ENCODE measurements at places on chromosomes 7 and 10.

GRCh38 chr7:1704811-1705738, 35.0 kb downstream of the ELFN1 start:
- DNase-seq = no peak

DNA sequence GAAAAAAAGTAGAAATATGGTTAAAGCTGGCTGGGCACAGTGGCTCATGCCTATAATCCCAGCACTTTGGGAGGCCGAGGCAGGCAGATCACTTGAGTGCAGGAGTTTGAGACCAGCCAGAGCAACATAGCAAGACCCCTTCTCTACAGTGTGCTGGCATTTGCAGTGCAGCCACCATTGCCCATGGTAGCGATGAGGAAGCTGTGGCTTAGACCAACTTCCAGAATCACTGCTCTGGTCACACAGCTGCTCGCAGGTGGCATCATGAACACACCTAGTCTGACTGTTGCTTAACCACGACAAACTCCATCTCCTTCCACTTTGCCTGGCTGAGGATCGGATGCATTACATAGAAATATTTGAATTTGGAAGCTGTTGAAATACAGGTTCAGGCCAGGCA, 137.1 kb downstream of the CUX1 start:
- no peak for DNase-seq

GRCh38 chr7:138753610-138754009, 44.2 kb upstream of the TMEM213 start:
- no peak for DNase-seq

- no peak for DNase-seq
Measured at GRCh38 chr10:43069579-43069978, 7.3 kb upstream of the RET start.

GRCh38 chr7:13560441-13560840, 429.0 kb downstream of the ETV1 start:
- no peak for DNase-seq

DNA sequence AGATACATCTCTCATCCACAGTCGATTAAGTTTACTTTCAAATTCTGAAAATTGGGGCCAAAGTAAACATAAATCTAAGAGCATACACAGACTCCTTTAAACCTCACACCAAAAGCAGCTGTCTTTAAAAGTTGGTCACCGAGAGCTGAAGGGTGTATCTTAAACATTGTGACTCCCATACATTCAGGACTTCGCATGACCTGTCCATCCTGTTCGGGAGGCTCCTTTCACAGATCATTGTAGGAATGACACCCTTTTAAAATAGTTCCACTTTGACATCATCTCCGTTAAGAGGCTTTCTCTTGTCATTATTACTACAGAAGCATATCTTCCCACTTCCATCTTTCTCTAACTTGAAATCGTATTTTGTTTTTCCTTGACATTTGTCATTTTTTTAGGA, 440.0 kb downstream of the DNAJB9 start:
- DNase-seq = no peak

GRCh38 chr7:2941216-2941859, 97.2 kb upstream of the GNA12 start:
- DNase-seq = no peak

GRCh38 chr10:103198648-103199047, 5.6 kb upstream of the NT5C2 start:
- DNase-seq = no peak

DNA sequence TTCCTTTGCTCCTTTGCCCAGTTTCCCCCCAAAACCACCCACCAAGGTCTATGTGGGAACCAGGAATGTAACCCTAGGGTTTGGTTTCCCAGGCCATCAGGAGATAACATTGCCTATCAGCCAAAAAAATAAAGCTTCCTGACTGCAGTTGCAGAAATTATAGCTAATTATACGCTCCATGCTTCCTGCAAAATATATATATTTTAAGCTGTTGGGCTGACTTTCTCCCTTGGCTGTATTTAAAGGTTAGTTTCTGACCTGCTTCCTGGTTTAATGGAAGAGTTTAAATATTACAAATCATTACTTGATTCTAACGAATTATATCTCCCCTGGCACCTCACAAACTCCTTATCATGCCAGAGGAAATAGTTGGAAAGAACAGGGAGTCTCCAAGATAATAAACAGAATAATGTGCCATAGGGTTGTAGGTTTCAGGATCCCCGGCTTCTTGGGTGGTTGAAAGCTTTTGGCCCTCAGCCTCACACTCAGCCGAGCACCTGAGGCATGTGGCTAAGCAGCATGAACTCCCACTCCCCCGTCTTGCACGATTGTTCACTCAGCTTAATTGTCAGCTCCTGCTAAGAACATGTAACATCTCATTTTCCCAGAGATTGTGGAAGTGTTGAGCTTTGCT, 79.9 kb downstream of the FZD1 start:
- no peak for DNase-seq

DNA sequence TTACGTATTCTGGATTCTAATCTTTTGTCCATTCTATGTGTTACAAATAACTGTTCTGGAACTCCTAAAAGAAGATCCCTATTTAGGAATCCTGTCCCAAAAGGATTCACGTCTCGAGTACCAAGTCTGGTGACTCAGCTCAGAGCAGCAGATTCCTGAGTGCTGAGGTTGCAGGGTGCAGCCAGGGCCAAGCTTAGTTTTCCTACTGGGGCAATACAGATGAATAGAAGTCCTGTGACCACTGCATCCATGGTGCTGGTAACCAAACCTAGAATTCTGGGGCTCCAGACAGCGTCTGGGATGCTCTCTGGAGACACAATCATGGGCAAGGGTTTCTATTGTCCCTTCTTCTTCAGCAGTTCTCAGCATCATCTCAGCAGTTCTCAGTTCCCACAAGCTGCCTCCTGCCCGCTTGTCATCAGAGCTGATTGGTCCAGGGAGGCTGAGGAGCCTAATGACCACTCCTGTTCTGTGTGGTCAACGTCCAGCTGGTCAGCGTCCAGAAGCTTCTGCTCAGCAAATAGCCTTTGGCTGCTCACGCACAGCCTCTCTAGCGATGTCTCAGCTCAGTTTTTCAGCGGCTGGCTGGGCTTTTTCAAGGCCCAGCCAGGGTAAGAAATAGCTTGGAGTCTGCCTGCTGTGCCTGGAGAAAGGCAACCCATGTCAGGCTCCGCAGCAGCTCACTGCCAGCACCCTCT, 50.4 kb upstream of the C7orf33 start:
- DNase-seq = no peak

DNA sequence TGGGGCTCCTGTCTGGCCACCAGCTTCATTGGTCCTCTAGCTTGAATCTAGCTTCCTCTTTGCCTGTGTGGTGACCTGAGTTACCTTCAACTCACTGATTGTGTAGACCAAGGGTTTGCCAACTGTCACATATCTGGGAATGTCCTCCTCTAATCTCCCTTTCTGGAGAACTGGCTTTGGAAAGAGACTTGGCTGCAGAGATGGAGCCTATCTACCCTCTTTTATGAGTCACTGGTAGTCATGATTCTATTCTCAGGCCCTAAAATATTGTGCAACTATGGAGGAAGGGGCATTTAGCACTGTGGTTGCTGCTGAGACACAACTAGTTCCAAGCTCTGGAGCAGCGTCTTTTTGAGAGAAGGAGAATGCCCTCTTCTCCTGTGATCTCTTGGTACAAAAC, 691.3 kb downstream of the KCNMA1 start:
- DNase-seq = no peak

- DNase-seq = no peak
Measured at GRCh38 chr10:97165499-97165898, 20.3 kb downstream of the SLIT1 start.

DNA sequence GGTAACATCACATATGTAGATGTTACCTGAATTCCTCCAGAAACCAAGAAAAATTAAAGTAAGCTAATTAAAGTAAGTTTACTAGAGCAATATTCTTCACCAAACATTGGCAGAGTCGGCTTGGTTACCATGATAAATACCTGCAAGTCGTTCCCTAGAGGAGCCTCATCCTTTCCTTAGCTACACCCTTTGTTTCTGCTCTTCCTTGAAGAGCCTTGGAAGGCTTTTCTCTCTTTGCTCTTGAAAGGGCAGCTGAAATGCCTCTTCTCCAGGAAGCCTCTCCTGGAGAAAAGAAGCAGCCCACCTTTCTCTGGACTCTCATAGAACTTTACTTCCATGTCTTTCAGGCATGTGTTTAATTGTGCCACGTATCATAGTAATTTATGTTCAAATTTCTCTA, 34.9 kb upstream of the CALD1 start:
- DNase-seq = no peak

- DNase-seq = peak; percentile 40
Measured at GRCh38 chr7:90613088-90613498, 17.0 kb downstream of the CDK14 start.

DNA sequence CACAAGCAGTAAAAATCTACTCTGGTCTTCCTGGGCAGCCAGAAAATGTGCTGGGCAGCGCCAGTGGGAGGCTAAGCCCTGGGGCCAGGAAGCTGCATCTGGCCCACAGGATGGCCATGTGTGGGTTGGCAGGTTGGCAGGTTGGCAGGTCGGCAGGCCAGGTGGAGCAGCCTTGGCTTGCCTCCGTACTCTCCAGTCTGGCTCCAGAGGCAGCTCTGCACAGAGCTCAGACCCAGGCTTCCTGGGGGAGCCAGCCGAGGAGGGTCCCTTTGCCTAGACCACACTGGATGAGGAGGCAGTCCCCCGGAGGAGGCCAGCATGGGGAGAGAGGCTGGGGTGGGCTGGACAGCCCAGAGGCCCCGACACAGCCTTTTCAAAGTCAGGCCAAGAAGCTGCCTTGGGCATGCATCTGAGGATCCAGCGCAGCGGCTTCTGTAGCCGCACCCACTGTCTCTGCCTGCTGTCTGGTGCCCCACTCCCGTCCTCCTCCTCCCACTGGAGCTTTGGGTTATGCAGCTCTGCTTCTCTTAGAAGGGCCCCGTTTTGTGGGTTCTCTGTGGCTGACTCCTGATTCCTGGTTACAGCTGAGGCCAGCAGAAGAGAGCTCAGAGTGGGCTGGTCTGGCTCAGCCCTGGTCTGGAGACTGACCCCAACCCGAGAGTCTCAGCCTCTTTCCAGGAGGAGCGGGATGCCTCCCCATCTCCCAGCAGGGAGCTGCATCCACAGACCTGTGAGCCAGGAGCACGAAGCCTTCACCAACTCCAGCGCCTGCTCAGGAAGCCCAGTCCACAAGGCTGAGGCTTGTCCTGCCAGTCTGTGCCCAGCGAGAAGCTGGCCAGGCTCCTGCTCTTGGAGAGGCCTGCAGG, 44.6 kb downstream of the CFAP46 start:
- DNase-seq = no peak

GRCh38 chr7:120207037-120207436, 65.9 kb upstream of the KCND2 start:
- no peak for DNase-seq

DNA sequence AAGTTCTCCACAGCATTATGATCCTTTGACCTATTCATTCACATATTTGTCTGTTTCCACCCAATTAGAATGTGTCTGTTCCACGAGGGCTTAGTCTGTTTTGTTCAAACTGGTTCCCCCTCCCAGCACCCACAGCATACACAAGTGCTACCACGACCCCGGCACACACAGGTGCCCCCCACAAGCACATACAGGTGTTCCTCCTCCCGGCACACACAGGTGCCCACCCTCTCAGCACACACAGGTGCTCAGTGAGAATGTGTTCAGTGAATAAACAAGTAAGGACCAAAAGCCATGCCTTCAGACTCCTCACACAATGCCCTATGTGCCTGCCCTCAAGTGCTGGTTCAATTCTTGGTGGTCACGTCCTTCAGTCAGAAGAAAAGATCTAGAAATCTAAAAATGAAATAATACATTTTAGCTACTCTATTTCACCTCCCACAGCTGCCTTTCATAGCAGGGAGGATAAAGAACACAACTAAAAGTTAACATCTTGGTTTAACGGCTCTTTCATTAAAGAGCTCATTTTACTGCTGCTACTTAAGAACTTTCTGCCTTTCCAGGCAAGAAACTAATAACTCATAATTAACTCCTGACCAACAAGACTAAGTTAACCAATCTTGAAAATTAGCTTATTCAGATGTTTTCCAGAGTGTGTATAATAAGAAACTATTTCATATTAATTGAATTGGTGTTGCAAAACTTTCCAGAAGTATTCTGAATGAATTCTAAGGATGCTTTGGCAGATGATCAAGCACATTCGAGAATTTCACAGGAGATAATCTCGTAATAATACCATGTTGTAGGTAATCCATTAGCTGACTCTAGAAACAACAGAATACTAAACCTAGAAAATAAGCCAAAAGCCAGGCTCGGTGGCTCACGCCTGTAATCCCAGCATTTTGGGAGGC, 2.3 kb downstream of the DNMBP start:
- DNase-seq = no peak

- no peak for DNase-seq
Measured at GRCh38 chr7:135718794-135719437, 9.1 kb downstream of the SLC13A4 start.

- DNase-seq = no peak
Measured at GRCh38 chr7:151361193-151361959, 19.8 kb downstream of the NUB1 start.

DNA sequence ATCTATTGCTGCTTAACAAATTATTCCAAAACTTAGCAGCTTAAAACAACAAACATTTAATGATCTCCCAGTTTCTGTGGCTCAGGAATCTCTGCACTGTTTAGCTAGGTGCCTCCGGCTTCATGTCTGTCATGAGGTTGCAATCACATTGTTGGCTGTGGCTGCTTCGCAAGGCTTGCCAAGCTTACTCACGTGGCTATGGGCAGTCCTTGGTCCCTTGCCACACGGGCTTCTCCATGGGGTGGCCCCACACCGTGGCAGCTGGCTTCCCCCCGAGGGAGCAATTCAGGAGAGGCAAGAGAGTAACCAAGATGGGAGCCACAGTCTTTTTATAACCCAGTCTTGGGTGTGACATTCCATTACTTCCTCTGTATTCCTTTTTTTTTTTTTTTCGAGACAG, 67.4 kb downstream of the NEURL1 start:
- no peak for DNase-seq

DNA sequence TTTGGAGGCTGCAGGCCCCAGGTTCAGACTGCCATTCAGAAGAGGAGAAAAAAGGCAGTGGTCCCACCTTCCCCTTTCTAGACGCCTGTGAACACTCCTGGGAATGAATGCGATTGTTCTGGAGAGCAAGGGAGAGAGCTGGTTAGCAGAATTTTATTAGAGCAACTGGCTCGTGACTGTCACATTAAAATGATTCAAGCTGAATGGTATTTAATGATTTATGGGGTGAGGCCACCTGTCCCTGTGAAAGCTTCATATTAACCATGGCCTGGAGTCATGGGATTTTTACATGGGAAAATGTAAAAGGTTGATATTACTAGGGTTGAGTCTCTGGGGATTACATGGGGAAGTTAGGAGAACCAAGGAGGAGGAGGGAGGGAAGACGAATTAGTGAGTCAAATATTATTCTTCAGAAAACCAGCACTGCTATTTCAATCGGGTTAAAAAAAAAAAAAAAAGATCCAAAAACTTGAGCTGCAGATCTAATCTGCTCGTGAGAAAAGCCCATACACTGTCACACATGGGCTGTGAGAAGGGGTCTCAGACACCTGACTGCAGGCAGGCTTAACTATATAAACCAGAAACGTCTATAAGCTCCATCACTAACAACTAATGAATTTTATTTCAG, 8.3 kb downstream of the CXCL12 start:
- no peak for DNase-seq

DNA sequence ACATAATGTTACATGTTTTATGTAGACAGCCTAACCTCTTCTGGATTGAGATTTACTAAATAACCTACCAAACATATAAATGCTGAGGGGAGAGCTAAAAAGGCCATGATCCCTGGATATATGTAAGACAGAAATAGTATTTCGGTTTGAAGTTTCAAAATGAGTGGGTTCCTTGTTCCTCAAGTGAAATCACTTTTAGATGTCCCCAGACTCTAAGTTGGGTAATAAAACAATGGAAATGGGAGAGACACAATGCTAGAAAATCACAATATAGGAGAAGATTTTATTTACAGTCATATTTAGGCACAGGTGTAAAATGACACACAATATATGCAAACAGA, 56.5 kb downstream of the SHTN1 start:
- no peak for DNase-seq

- DNase-seq = no peak
Measured at GRCh38 chr7:477626-478220, 41.9 kb downstream of the PDGFA start.
